ENCODE measurements at places on chromosomes 7 and 10.

DNA sequence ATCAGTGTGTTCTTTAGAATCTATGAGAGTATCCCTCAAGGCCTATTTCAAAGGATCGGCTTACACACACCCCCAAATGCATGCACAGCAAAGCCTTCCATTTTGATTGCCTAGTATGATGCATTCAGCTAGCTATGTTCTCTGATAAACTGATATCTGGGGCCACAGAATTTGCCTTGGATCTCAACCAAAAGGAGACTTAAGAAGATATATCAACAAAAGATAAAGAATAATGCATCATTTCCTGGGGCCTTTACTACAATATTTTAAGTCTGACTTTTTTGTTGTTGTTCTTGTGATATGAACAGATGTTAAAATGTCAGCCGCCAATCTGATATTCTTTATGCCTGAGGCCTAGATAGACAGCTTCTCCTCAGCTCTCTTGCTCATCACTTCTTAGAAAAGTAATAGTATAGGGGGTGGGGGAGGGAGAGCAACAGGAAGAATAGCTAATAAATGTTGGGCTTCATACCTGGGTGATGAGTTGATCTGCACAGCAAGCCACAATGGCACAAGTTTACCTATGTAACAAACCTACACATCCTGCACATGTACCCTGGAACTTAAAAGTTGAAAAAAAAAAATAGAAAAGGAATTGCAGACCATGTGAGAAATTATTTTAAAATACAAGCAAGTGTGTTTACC, 792.9 kb upstream of the GHITM start:
- DNase-seq, result no peak

DNA sequence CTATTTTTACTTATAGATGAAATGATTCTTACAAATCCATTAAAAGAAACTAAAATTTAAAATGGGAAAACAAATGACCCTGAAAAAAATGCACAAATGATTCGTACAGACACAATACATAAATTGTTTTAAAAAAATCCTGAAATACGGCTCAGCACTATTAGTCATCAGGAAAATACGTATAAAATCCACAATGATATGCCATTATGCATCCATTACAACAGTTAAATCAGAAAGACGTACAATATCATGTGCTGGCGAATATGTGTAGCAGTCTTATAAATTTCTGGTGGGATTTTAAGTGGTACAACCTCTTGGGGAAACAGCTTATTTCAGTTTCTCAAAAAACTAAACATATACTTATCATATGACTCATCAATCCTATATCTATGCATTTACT, 600.1 kb upstream of the STEAP1 start:
- DNase-seq, result no peak

GRCh38 chr10:77463967-77464745, 173.5 kb downstream of the KCNMA1 start:
- peak; percentile 55 for DNase-seq

- DNase-seq, result peak; percentile 93
Observed at GRCh38 chr10:110074758-110075671, 67.2 kb downstream of the ADD3 start.

- DNase-seq, result no peak
Observed at GRCh38 chr7:28726555-28726954, 231.6 kb downstream of the TRIL start.

DNA sequence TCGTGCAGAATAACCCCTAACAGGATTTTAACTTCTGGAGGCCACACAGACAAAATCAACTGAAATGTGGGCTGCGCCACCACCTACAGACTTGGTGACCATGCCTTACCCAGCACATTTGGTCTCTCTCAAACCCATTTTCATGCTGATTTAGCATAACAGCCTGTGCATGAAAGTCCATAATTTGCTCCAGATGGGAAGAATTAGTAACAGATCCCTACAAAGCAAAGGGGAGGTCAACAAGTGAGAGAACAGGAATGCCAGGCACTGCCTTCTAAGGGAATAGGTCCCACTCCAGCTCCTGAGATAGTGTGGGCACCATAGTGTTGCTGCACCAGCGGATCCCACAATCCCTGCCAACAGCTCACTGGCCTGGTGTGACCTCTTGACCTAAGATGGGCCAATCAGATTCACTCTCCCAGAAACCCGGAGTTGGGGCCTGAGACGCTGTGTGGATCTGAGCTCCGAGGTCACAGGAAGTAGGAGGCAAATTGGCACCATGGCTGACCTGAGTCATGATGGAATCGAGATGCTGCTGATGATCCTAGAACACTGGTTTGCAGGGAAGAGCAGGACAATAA, 32.4 kb downstream of the SLIT1 start:
- peak; percentile 8 for DNase-seq

- DNase-seq, result no peak
Observed at GRCh38 chr10:74243067-74243466, 92.0 kb downstream of the ADK start.

DNA sequence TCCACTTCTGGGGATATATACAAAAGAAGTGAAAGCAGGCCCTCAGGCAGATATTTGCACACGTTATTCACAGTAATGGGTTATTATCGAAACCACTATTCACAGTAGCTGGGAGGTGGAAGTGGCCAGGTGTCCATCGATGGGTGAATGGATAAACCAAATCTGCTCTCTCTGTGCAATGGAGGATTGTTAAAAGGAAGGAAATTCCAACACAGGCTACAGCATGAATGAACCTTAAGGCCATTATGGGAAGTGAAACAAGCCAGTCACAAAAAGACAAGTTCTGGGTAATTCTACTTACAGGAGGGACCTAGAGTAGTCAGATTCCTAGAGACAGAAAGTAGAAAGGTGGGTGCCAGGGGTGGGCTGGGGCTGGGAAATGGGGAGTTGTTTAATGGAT, 48.5 kb upstream of the BHLHA15 start:
- DNase-seq, result no peak
